NCI-H526 (cell line): ENCODE measurements at places on chromosomes 1 and 21.

- no peak for DNase-seq
Measured at GRCh38 chr1:31366796-31367195, 6.1 kb downstream of the FABP3 start.

GRCh38 chr1:182299728-182300616 is 91.6 kb downstream of the GLUL start:
- DNase-seq = peak; percentile 48

DNA sequence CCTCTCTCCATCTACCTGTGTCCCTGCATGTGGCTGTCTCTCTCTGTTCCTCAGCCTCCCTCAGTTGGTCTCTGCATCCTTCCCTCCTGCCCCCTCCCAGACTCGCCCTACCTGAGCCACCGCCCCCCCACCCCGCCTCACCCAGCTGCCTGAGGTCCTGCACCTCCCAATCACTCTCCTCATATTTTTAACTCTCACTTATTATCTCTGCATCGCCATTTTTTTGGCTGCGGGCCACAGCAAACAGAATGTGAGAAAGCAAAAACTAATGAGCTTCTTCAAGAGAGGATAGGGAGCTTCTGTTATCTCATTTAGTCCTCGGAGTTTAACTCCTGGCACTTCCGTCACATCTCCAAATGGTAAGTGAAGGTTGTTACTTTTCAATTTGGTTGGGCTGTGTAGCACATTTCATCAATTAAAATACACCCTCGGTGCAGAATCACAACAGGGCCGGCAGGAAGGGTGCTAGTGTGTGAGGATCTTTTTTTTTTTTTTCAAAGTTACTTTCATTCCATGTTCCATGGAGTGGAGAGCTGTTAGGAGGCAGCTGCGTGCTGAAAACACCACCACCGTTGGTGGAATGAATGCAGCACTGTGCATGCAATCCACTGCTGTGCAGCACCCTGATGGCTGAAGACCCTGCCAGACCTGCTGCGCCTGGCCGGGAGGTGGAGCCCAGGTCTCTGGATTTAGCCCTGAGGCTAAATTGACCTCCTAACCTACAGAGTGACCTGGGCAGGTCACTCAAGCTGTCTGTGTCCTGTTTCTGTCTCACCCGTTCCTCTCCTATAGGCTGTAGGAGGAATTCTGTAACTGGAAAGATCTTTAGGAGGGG is 157.2 kb upstream of the NFIA start:
- DNase-seq = no peak

GRCh38 chr1:3351449-3352298 is 102.8 kb upstream of the ARHGEF16 start:
- no peak for DNase-seq

DNA sequence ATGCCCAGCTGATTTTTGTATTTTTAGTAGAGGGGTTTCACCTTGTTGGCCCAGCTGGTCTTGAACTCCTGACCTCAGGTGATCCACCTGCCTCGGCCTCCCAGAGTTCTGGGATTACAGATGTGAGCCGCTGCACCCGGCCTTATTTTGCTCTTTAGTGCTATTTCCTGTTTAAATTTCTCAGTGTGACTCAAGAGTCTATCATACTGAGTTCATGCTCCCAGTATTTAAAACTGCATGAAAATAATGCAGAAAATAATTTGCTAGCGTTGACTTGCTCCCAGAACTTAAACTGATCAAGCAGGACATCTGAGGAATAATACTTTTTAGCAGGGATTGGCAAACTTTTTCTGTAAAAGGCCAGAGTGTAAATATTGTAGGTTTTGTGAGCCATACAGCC is 86.4 kb upstream of the C1orf21 start:
- no peak for DNase-seq

GRCh38 chr1:214446772-214447556 is 104.4 kb downstream of the PTPN14 start:
- peak; percentile 95 for DNase-seq

- DNase-seq = no peak
Measured at GRCh38 chr1:88579598-88579997, 104.5 kb upstream of the PKN2 start.

DNA sequence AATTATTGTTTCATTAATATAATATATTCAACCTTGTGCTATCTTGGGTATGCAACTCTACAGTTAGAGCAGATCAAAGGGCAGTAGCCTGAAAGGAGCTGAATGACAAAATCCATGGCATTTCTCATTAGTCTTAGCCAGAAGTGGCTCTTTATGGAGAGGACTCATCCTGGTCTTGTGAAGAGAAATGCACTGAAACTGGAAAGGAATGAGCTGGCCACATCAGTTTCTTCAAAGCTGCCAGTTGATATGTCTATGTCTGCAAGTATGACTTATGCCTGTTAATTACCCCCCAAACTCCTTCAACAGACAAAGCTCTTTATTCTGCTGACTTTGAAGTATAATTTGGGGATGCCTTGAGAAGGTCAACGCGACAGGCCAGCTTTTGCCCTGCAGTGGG is 119.0 kb upstream of the UBE2U start:
- no peak for DNase-seq

DNA sequence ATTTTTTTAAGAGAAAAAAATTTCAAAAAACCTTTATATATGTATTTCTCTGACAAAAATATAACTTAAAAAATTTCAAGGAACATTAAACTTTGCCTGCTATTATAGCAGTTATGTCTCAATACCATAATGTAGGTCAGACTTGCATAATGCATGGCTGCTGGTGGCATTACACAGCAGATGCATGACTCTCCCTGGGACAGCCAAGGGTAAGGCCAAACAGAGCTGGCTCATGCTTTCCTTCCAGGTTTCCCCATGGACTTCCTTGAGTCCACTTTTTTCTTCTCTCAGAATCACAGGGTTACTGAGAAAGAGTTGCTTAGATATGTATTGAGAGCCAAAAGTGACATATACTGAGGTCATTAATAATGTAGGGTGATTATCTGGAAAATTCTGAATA is 43.7 kb downstream of the RHOU start:
- DNase-seq = no peak

GRCh38 chr1:12434174-12434573 is 183.8 kb downstream of the DHRS3 start:
- DNase-seq = no peak

DNA sequence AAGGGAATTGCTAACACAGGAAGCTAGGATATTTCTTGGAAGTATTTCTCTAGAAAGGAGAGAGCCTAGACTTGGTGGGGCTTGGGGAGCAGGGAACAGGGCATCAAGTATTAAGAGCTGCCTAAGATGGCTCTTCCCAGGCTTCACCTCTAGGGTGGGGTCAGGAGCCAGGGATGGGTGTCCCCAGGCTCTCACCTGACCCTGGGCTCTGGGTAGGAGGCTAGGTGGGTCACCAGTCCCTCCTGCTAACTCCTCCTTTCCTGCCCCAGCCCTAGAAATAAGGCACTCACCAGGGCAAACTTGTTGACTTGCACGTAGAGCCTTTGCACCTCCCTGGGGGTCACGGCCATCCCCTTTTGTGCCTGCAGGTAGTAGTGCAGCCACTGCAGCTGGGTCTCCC is 15.0 kb downstream of the ETNK2 start:
- no peak for DNase-seq

- DNase-seq = no peak
Measured at GRCh38 chr1:27406362-27406680, 13.9 kb downstream of the GPR3 start.

DNA sequence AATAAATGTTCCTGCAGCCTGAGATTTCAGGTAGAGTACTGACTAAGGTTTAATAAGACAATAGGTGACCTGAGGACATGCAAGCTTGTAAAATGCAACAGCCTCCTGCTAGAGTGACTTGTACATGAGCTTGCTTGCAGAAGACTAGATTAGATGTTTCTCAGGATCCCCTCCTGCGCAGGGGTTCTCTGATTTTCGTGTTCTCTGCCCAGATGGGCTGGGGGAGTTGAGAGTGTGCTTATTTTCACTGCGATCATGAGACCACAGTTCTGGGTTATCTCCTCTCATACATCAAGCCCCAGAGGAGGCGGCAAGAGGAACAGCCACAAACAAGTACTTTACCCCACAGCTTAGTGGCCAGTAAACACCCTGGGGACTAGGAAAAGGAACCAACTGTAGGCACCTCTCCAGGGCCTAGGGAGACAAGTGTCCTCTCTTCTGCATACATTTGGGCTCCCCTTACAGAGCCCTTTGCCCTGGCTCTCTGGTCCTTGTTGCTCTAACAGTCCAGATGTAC is 8.0 kb downstream of the TMEM81 start:
- no peak for DNase-seq

- DNase-seq = no peak
Measured at GRCh38 chr1:57506941-57507340, 83.1 kb upstream of the DAB1 start.

GRCh38 chr1:64161357-64161941 is 42.0 kb upstream of the UBE2U start:
- no peak for DNase-seq

- no peak for DNase-seq
Measured at GRCh38 chr1:7106442-7107108, 321.3 kb downstream of the CAMTA1 start.

- no peak for DNase-seq
Measured at GRCh38 chr1:183480971-183481441, 8.7 kb downstream of the SMG7 start.

DNA sequence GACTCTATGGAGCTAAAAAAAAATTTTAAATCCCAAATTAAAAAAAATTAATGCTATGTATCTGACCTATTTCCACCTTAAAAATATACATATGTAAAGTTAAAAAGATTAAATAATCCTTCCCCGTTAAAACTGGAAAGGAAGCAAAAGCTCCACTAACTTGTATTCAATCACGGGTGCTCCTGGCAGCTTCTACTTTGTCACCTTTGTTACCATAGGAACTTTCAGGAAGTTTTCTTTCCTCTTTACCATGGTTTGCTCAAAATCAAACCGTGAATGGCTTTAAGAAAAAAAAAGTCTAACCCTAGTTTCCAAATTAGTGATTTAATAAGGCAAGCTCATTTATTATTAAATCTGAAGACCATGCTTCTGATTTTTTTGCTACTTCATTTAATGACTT is 3.5 kb downstream of the GPATCH2 start:
- DNase-seq = no peak

GRCh38 chr1:226309398-226310244 is 657 bp upstream of the LIN9 start:
- no peak for DNase-seq

DNA sequence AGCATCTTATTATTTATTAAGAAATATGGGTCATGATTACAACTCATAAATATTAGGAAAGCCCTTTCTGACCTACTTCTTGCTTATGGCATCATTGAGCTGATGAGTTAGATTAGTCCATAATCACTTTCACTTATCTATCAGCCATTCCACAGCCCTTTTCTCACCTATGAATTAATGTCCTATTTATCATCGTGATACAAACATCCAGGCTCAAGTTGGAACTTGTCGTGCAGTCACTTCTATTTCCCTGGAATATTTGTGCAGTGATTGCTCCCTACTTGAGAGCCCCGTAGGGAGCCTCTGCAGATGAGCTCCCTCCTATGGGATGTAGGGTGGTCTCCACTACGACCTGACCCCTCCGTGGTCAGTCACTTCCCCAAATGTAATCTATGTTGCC is 8.1 kb upstream of the F3 start:
- no peak for DNase-seq

DNA sequence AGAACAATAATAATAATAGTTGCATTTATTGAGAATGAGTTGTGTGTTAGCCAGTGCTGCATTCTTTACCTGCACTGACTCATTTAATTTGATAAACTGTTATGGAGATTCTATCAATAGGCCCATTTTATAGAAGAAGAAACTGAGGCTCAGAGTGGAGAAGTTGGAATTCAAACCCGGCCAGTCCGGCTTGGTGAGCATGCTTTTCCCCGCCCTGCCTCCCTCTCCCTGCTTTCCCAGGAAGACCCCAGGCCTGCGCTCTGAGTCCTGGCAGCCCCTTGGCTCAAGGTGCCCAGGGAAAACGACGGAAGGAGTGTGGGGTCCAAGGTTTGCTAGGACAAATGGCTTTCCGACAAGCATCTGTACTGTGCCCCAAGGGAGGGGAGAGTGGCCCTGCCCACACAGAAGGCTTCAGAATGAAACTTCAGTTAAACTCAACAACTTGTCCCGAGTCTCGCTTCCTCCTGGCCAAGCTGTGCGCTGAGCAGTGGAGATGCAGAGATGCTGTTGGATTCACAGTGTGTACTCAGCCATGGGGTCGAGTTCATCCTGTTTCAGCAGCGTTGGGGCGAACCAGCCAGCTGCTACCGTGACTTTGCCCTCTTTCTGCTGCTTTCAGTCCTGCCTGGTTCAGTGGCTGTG is 23.3 kb upstream of the PADI6 start:
- DNase-seq = no peak
